ENCODE measurements at places on chromosomes 4 and X.

DNA sequence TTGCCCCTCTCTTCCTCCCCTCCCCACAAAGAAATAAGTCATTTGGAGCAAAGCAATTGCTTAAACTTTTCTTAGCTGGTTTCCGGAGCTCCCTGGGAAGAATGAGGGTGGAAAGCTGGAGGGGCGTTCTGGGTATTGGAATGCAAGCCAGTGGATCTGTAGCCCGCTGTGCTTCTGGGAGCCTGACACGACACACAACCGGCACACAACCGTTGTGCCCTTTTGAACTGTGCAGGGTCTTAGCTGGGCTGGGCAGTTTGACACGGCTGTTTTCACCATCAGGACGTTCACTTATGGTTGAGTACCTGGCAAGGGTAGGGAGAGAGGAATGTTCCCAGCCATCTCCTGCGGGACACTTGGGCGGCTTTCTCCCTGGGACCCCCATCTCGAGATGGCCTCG lies 38.3 kb downstream of the SHROOM2 start:
- no peak for DNase-seq

GRCh38 chr4:5969777-5970176 lies 48.5 kb downstream of the C4orf50 start:
- no peak for DNase-seq

GRCh38 chr4:63458010-63458409 lies 951.2 kb downstream of the TECRL start:
- no peak for DNase-seq

DNA sequence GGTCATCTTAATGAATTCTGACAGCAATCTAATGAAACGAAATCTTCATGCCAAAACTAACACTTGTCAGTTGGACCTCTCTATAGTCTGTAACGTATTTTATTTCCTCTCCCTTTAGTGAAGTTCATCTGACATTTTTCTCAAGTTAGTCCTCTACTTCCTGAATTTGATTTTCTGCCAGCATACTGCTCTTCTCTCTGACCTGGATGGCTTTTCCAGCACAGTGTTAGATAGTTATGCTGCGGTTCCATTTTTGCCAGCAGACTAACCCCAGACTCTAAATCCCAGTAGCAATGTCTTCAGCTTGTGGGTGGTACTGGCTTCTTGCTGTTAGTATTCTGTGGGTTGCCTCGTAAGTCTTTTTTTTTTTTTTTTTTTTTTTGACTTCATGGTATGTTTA lies 146.7 kb upstream of the VEGFC start:
- DNase-seq: no peak
